Lower lobe of right lung (tissue), 2 donors: ENCODE measurements at places on chromosomes 2 and 18. TPM values are rescaled to one million over a fixed set of nuclear protein-coding genes. Genes with fewer than 3 reads are reported as not detected.

DNA sequence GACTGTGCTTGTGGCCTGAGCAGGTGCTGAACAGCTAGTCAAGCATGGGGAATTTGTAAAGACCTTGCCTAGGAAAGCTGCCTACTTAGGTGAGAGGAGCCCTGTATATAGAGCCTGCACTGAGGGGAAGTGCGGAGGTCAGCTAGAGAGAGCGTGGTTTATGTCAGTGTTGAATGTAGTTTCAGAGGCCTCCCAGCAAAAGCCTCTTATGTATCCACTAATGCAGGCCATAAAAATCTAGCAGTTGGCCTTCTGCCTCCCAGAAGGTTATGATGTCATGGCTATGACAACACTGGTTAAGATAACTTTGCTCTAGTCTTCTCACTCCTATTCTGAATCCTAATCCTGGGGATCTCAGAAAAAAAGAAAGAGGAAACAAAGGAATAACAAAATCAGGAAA is 88.9 kb downstream of the ASXL3 start:
- no peak for DNase-seq
- H3K4me3 ChIP-seq: no peak overlapping the region
- H3K27me3 ChIP-seq: no peaks in the 10 kb centered on the region
- no peak overlapping the region for H3K27ac ChIP-seq
- H3K4me1 ChIP-seq: no peaks in the 10 kb centered on the region

- no peak for DNase-seq
- no peak overlapping the region for H3K27ac ChIP-seq
- H3K36me3 ChIP-seq: no peaks in the 10 kb centered on the region
- no peak overlapping the region for H3K4me3 ChIP-seq
These were observed 27.0 kb downstream of the ROCK1 start for GRCh38 chr18:21084511-21085078.

DNA sequence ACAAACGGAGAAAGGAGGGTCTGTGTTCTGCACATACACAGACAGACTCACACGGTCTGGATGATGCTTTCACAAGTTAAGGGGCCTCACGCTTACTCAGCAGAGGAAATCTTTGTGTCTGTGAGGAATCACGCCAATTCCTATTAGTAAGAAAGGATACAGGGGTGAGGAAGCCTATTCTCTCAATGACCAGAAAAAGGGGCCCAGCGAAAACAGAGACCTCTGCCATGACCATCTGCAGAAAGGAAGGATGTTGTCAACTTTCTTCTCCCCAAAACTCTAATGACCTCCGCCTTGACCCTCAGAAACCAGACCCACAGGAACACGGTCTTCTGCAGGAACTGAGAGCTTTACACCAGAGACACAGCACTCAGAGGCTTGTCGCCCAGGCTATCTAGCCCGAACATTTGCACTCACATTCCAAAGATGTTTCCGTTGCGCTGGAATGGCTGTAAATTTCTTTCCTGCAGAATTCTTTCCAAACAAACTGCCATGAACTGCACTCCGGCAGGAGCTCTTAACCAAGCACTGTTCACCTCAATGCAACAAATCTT is 186.3 kb downstream of the TCF4 start:
- H3K4me1 ChIP-seq: peaks cover 22% of the 10 kb centered on the region
- peak overlapping the region; percentile 57 for H3K27ac ChIP-seq
- H3K36me3 ChIP-seq: no peaks in the 10 kb centered on the region
- no peak for DNase-seq
- H3K27me3 ChIP-seq: no peaks in the 10 kb centered on the region

GRCh38 chr2:67165523-67165990 is 231.6 kb upstream of the ETAA1 start:
- H3K36me3 ChIP-seq: no peaks in the 10 kb centered on the region
- no peak overlapping the region for H3K27ac ChIP-seq
- no peak overlapping the region for H3K4me3 ChIP-seq
- no peaks in the 10 kb centered on the region for H3K27me3 ChIP-seq
- no peaks in the 10 kb centered on the region for H3K4me1 ChIP-seq

Gene MC4R
- 0.35 TPM for total RNA-seq
